ENCODE measurements at places on chromosomes 11 and 22.

DNA sequence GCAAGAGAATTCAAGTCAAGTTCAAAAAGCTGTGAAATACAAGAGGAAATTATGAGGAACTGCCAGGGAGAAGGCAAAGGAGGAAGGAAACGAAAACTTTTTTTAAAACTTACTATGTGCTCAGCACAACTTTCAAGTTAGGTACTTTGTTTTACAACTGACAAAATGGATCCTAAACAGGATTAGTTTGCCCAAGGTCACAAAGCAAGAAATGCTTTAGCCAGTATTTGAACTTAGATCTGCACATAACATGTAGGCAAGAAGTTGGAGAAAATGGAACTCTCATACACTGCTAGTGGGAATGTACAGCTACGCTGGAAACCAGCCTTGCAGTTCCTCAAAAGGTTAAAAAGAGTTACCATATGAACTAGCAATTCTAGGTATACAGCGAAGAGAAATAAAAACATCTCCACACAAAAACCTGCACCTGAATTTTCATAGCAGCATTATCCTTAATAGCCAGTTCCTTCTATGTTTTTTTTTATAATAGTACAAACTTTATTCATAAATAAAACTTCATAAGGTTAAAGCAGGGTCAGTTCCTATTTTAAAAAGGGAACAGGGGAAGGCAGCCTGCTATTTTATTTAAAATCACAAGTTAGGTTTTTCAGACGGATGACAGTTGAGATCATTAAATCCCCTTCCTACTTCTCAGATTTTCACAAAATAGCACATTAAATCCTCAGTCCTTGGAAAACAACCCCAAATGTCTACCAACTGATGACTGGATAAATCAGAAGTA, 19.2 kb downstream of the DDX6 start:
- DNase-seq = no peak

DNA sequence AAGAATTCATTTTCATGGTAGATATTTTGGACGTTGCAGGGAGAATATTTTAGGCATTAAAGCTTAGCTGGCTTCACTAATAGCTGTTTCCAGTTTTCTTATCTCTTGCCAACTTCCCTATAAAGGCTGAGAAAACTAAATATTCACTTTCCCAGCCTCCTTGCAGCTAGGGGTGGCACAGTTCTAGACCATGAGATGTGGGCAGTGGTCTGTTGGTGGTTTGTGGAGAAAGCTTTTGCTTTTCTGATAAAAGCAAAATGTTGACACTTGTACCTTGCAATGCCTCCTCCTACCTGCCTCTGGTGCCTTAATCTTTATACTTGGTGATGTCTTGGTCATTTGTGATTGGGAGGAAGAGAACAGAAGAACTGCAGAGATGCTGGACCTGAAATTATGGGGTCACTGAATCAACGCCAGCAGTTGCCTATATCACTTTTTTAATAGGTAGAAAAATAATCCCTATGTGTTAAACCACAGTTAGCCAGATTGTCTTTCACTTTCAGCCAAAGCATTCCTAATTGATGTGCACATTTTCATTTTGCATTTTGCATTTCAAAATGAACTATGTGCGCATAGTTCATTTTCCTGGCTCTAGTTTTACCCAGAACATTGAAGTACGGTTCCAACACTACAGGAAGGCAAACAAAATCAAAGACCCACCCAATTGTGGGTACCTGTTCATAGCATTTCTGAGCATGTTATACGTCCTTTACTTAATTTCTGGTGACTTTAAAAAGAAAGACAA, 24.9 kb upstream of the ABTB2 start:
- no peak for DNase-seq

DNA sequence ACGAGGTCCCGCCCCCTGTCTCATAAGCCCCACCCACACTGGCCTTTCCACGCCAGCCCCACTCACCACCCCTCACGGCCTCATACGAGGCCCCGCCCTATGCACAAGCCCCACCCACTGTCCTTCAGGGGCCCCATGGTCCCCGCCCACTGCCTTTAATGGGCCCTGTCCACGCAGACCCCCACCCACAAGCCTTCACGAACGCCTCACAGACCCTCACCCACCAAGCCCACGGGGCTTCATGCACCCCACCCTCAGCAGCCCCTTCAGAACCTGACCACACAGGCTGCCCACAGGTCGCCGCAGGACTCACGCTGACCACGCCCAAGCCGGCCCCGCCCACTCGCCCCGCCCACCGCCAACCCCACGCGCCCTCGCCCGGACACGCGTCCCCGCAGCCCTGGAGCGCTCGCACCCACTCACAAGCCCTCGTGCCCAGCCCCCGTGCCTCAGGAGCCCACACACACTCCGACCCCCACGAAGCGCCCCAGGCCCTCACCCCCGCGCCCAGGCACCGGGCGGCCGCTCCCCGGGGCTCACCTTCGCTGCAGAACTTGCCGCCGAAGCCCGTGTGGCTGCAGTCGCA, 10.5 kb downstream of the NRXN2 start:
- DNase-seq = no peak

- no peak for DNase-seq
Measured at GRCh38 chr22:44890416-44891292, 119.2 kb downstream of the PHF21B start.

DNA sequence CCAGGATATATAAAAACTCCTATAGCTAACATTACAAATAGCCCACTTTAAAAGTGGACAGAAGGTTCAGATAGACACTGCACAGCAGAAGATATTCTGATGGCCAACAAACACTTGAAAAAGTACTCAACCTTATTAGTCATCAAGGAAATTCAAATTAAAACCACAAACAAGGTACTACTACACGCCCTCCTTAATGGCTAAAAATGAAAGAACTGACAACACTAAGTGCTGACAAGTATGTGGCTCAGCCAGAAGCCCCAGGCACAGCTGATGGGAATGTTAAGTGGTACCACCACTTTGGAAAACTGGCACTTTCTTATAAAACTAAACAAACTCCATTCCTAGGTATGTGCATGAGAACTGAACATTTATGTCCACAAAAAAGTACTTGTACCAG, 320.1 kb downstream of the TBC1D22A start:
- no peak for DNase-seq

GRCh38 chr11:128532572-128533091, 54.7 kb downstream of the ETS1 start:
- no peak for DNase-seq

- DNase-seq = peak; percentile 78
Measured at GRCh38 chr11:116312570-116313391, 460.0 kb downstream of the BUD13 start.

- peak; percentile 66 for DNase-seq
Measured at GRCh38 chr11:69297787-69298266, 3.9 kb downstream of the MYEOV start.

GRCh38 chr22:48594016-48594756, 1233.5 kb downstream of the BRD1 start:
- DNase-seq = no peak

Data from cardiac fibroblast (primary cell).